Cerebellar nuclear complex (tissue), 1 donor: ENCODE measurements at places on chromosomes 13 and 19.

DNA sequence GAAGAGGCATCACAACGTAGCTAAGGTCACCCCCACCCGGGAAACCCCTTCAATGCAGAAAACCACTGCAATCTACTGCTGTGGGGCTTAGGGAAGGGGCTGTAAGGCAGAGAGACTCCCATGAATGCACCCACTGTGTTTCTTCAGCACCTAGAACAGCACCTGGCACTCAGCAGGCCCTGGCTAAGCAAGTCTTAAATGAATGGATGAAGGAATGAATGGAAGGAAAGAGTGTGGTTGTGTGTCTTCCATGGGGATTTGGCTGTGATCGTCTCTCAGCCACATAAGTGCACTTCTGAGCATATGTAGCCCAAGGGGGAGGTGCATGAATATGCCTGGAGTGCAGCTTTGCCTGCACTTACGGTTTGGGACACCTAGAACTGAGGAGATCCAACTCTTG is 2.9 kb downstream of the CCDC159 start:
- no peak for DNase-seq

DNA sequence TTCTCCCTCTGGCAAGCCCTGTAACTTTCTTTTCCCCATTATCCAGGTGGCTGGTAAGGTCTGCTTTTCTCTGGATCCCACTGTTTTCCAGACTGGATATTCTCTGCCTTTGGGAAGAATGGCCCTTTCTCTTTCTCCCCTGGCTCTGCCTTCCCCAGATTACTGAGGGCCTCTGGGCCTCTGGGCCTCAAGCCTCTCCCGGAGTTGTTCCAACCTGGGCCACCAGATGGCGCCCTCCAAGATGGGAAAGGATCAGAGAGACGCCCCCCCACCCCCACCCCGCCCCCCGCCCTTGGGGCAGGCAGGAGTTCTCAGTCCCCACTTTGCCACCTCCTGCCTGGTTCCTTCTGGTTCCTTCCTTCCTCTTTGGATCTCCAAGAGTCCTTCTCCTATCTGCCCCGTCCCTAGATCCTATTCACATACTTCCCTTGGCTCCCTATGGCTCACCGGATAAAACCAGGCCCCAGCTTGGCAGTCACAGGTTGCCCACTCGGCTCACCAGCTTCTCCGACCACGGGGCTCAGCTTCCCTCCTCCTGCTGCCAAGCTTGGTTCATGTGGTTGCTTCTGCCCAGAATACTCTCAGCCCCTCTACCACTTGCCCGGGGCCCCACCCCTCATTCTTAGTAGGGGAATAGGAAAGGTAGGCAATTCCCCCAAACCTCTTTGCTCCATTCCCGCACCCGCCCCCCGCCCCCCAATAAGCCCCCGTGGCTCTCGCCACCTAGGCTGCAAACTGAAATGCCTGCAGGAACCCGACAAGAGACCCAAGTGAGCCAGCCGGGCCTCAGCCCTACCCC is 13.1 kb downstream of the EPS8L1 start:
- no peak for DNase-seq

DNA sequence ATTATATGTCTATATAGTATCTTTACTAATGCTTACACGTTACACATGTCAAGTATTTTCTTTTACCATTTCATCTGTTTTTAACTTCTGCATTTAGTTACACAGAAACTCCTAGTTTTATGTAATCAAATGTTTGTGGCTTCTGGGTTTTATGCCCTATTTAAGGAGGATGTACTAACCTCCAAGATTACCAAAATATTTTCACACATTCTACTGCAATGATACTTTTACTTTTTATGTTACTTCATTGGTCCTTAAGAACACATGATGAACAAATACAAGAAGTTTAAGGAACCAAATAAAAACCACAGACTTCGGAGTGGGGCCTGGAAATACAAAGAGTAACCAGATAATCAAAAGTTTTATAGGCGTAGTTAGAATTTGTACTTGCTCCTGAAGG is 37.2 kb downstream of the ZC3H13 start:
- no peak for DNase-seq

DNA sequence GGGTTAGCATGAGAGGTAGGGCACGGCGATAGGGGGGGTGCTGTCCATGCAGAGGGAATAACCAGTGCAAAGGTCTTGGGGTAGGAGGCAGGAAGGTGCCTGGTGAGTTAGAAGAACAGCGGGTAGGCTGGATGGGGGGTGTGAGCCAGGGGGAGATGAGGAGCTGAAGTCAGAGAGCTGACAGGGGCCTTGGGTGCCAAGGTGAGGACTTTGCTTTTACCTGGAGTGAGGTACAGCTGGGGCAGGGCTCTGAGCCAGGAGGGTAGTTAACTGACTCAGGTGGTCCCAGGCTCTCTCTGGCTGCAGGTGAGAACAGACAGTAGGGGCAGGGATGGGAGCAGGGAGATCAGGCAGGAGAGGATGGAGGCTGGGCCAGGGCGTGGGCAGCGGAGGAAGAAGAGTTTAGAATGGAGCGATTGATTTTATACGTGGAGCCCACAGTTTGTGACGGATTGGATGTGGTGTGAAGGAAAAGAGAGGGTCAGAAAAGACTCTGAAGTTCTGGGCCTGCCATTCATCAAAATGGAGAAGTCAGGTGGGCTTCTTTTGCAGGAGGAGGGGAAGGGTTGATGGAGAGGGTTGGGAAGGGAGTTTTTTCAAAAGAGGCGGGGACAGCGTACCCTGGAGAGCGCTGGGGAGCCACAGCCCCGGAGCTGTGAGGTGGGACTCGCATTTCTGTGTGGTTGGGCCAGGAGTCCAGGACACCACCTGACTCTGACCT is 1.2 kb upstream of the GRAMD1A start:
- no peak for DNase-seq

DNA sequence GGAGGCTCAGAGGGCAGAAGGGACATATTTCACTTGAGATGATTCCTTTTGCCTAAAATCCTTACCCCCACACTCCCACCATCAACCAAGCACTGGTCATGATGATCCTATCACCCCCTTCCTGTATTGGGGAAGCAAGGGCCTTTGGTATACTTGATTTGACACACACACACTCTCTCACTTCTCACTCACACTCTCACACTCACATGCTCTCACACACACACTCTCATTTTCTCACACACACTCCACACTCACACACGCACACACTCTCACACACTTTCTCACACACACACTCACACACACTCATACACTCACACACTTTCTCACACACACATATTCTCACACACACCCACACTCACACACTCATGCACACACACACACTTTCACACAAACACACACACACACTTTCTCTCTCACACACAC is 8.6 kb downstream of the RGCC start:
- no peak for DNase-seq

GRCh38 chr19:54517483-54517882 is 14.9 kb downstream of the LAIR2 start:
- no peak for DNase-seq

DNA sequence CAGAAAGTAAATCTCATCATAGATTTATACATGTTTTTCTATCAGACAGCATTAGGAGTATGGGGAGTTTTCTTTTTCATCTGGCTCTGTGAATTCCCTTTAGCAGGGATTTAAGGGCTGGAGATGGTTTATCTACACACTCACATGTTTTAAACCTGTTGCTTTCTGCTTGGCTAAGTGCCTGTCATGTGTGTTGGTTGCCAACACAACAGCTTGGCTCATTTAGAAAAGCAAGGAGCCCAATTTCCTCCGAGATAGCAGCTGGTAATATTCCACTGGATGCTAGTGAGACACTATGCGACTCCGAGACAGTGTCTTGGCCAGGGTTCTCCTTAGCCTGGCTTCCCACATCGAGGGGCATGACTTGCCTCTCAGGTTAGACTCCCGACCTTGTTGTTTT is 83.3 kb downstream of the KLF5 start:
- no peak for DNase-seq
